Activated T-cell treated with anti-CD3 and anti-CD28 coated beads, Interleukin-2, amount 50 U/mL, for 4 hours (primary cell): ENCODE measurements at places on chromosomes 16 and 17.
A peak's percentile ranks its signal among the peaks of the same experiment; 100 is the strongest.

- no peak for DNase-seq
Observed at GRCh38 chr17:8522577-8522976, 86.9 kb downstream of the NDEL1 start.

DNA sequence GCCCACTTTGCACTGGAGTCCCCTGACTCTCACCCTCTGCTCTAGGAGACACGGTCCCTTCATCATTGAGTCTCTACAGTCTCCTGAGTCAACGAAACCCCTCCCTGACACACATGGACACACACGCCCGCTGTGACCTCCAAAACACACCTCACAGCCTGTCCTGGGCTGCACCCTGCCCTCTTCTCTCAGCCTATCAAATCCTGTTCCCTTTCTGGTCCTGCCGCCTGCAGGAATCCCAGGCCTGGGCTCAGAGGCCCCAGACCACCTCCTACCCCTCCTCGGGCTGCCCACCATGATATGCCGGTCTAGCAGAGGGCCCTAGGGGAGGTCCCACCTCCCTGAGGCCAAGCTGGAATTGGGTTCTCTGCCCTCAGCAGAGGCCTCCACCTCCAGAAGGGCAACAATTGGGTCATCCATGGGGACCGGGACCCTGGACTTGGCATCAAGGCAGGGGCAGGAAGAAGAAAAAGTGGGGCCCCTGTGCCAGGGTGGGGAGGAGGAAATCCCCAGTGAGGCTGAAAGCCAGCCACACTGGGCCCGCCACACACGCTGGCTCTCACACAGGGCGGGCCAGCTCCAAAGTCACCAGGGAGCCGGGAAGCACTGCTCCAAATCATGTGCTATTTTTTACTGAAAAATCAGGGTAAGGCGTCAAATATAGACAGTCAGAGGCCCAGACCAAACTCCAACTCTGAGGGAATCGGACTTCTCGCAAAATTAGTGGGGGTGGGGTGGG is 3.4 kb downstream of the PPP1R9B start:
- DNase-seq: no peak

DNA sequence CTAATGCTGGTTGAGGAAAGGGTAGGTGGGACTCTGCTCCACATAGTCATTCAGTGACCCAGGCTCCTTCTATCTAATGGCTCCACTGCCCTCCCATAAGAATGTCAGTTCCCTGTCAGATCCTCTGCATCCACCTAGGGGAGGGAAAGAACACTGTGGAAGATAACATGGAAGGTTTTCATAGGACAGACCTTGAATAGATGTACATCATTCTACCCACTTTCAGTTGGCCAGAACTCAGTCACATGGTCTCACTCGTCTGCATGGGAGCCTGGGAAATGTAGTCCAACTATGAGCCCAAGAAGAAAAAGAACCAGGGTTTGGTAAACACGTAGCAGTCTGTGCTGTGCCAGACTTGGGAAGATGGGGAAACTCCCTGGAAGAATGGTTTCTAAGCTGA is 27.1 kb upstream of the SCNN1B start:
- no peak for DNase-seq

GRCh38 chr17:21535686-21536375 is 156.5 kb upstream of the KCNJ18 start:
- DNase-seq: no peak

DNA sequence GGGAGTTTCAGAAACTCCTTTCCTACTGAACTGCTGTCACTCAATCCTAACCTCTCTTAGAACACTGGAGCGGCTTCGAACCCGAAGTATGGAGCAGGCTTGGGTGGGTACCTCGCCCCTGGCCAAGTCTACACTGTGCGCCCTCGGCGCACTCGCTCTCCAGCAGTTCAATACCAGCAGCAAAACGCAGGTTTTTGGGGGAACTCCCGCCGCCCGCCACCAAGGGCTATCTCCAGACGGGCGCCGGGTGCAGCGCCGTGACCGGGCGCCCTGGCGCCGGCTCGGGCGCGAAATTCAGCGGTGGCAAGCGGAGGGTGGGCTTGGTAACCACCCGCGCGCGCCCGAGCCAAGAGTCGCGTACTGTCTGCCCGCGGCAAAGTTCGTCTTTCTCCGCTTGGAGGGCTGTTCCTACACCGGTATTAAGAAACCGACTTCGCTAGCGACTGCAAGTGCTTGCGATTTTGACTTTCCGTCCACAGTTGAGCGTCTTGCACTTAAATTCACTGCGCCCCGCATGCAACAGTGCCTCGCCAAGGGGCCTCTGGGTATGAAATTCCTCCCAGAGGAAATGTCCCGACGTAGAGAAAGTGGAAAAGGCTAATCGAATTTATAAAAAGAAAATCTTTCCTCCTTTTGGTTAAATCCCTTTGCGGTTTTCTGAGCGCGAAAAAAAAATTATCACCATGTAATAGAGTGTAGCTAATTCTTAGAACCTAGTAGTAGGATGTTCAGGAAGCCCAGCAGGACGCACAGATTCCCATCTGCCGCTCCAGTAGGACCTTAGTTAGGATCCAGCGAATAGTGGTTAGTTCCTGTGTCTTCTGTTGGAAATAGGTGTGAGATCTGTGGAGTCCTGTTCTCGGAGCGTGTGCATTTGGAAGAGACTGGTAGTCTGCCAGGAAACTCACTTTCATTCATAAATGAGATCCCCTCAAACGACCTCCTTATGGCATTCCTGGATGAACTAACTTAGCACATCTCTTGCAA is 5.0 kb upstream of the SALL1 start:
- no peak for DNase-seq

DNA sequence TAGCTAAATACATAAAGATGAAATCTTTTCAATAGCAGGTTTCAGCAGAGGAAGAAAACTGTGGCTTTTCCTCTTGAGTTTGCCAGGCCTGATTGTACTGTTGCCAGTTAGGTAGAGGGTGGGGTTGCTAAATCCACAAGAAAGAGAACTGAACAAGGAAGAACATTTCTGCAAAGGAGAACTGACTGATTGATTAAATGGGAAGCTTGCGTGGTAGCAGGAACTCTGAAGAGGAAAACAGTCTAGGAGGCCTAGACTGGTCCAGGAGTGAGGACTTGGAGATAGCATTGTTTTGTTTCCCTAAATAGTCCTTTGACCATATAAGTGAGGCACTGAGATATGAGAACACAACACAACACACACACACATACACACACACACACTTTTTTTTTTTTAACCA is 18.8 kb downstream of the LRRC36 start:
- no peak for DNase-seq

GRCh38 chr16:65975049-65975708 is 391.3 kb upstream of the CDH5 start:
- DNase-seq: no peak

DNA sequence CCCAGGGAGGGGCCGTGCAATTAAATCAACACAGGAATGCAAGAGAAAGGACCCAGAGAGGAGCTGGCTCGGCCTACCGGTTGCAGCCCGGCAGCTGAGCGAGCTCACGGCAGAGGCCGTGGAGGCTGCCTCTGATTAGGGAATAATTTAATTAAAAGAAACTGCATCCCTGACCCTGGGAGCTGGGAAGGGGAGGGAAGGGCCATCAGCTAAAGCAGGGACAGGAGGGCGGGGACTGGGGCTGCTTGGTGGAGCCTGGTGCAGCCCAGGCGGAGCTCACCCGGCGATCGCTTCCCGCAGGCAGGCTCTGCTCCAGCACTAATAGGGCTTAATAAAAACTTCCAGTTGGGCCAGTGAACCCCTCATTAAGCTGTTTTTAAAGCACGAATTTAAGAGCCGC is 43.4 kb downstream of the LMF1 start:
- DNase-seq: no peak

GRCh38 chr16:49835161-49835777 is 20.6 kb downstream of the ZNF423 start:
- DNase-seq: no peak

DNA sequence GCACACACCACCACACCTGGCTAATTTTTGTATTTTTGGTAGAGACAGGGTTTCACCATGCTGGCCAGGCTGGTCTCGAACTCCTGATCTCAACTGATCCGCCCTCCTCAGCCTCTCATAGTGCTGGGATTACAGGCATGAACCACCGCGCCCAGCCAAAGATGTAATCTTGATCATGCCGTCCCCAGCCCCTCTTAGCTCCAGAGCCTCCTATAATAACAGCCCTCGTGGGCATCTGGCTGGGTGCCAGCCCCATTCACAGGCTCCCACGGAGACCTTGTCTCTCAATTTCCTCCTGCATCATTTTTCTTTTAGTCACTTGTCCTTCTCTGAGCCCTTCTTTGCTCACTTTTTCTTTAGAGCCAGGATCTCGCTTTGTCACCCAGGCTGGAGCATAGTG is 94.2 kb downstream of the KATNIP start:
- no peak for DNase-seq

DNA sequence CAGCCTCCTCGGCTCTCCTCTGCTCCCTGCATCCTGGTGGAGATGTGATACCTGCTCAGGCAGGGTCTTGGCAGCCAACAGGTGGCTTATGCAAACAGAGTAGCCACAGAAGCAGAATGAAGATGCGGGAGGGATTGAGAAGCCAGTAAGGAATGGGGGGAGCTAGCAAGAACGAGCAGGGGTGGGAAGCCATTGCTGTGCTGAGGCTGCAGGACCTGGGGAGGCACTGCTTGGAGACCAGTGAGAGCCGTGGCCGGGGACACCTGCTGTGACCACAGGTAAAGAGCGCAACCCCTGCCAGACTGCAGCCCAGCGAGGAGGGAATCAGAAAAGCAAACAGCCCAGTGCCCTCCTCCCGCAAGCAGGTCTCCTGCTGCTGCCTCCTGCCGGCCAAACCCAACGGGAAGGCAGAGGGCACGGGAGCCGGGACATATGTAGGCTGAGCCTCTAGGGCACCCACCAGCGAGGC is 14.7 kb downstream of the AIPL1 start:
- DNase-seq: no peak

DNA sequence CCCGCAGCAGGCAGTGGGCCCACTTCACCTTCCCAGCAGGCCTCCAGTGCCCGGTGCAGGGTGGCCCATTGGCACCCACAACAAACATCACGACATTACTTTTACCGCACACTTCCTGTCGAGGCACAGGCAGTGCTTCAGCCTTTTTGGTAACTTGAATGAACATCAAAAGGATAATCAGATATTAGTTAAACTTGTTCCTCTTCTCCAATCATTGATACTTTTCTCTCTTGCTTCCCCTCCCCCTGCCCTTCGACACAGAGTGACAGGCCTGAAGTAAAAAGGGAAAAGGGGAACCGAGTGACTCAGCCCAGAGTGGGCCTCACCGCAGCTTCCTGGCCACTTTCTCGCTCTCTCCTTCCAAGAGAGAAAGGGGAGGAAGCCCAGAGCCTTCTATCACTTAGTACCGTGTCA is 507.0 kb downstream of the MAF start:
- DNase-seq: peak; percentile 18

DNA sequence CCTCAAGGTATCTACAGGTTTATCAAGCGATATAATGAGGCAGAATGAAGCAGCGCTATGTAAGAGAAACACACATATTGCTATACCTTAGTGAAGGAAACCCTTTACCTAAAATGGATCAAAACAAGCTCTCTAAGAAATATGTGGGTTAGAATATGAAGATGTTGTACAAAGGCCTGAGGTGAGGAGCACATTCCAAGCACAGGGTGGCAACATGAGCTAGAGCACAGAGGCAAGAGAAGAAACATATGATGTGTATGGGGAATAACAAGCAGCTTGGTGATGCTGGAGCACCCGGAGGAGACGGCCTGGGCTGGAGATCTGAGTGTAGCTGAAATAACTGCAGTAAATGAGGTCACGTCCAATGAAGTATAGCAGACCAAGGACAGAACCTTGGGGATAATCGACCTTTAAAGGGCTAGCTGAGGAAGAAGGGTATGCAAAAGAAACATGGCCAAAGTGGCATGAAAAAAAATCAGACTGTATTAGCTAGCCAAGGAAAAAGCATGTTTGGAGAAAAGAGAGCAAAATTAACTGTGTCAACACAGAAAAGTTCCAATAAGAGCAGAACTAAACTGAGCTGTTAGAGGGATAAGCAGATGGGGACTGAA is 44.0 kb downstream of the MARVELD3 start:
- no peak for DNase-seq

GRCh38 chr16:68719993-68720489 is 17.1 kb upstream of the CDH1 start:
- no peak for DNase-seq

- DNase-seq: no peak
Observed at GRCh38 chr16:48605518-48606110, 4.4 kb downstream of the N4BP1 start.

GRCh38 chr16:58109330-58109729 is 19.9 kb downstream of the CFAP20 start:
- DNase-seq: no peak

GRCh38 chr17:80584176-80584905 is 39.7 kb downstream of the RPTOR start:
- DNase-seq: no peak
